Bronchial smooth muscle cell (primary cell): ENCODE measurements at places on chromosomes 2 and 18. TPM values are rescaled to one million over a fixed set of nuclear protein-coding genes. Genes with fewer than 3 reads are reported as not detected.

Gene TUBA4B
- total RNA-seq, result under 0.01 TPM in 1 of 2 replicates, not detected in the other

Gene C2orf15
- total RNA-seq, result not detected in 2 replicates

Gene DYSF
- total RNA-seq, result 0.09 TPM in 1 of 2 replicates, not detected in the other

Gene BMP10
- not detected in 2 replicates for total RNA-seq

Gene FAM237A
- total RNA-seq, result not detected in 2 replicates
